ENCODE measurements at places on chromosomes 6 and 20.

- no peak for DNase-seq
Measured at GRCh38 chr20:42598581-42598980, 591.1 kb downstream of the PTPRT start.

- DNase-seq, result no peak
Measured at GRCh38 chr6:17107863-17108262, 6.0 kb downstream of the STMND1 start.

GRCh38 chr20:9912858-9913434, 74.1 kb upstream of the PAK5 start:
- DNase-seq, result peak; percentile 31

GRCh38 chr20:49845060-49845459, 32.4 kb downstream of the SLC9A8 start:
- no peak for DNase-seq

DNA sequence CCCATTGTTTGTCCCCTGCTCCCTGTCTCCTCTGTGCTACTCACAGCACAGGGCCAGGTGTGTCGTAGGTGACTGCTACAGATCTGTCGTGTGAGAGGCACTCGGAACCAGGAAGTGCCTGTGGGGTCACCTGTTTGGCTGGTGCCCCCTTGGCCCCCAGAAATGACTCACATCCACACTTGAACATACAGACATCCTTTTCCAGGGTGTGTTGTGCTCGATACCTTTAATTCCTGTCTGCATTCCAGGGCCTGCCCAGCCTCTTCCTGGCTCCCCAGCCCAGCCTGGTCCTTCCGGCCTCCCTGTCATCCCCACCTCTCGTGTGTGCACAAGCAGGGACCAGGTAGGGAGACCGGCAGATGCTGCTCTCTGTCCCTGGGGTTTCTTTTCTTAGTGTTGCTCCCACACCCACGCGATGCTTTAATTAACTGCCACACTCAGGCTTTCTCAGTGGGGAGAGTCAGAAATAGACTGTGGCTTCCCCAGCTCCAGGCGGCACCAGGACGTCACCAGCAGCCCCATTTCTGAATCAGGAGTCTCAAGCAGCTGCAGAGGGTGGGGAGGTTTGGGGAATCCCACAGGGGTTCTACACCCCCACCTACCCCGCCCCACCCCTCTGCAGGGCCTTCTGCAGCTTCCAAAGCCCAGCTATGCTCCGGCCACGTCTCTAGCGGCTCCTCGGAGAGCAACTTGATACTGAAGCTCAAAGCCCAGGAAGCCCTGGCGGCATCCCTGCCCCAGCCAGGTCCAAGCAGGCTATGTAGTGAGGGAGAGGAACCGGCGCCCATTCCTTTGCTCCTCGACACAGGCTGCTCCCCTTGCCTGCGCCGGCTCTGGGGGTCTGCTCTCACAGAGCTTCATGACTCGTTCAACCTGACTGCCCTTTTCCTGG, 102.2 kb downstream of the SYCP2 start:
- DNase-seq, result no peak

GRCh38 chr6:107807196-107807811, 16.8 kb downstream of the SCML4 start:
- no peak for DNase-seq

- no peak for DNase-seq
Measured at GRCh38 chr6:85403331-85404015, 46.4 kb upstream of the NT5E start.

- DNase-seq, result no peak
Measured at GRCh38 chr6:115896538-115897129, 164.1 kb downstream of the FRK start.

GRCh38 chr20:9503526-9504245, 10.7 kb upstream of the LAMP5 start:
- DNase-seq, result no peak

DNA sequence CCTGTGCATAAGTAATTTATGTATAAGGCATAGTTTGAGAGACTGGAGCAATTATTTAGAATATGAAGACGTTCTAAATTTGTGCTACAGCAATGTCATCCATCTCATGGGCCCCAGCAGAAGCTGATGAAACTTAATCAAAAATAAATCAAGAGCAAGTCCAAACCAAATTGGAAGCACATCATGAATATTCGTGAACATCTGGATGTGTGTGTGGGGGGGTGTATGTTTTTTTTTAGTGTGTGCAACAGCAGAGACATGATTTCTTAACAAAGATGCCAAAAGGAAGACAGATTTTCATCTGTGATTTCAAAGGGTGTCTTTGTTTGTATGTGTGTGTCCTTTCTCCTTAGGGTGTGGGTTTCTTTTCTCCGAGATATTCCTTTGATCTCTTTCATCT, 58.9 kb downstream of the SASH1 start:
- no peak for DNase-seq

GRCh38 chr6:112232845-112233256, 21.5 kb downstream of the LAMA4 start:
- no peak for DNase-seq

DNA sequence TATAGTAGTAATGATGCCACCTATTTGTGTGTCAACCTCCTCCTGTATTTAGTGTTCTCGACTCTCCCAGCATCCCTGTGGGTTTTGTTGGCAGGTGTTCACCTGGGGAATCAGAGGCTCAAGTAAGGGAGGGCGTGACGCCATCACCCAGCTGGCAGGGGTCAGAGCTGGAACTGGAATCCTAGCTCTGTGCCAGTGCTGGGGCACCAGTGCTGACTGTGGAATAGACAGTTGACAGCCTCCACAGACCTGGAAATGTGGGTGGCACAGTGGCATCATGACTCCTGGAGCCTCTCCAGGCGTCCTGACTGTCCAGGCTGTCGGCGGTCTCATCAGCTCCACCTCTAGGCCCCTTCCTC, 102.8 kb downstream of the SYCP2 start:
- DNase-seq, result no peak

GRCh38 chr6:89221971-89222711, 5.0 kb upstream of the GABRR1 start:
- no peak for DNase-seq

GRCh38 chr20:8602389-8603116, 466.3 kb upstream of the PLCB4 start:
- peak; percentile 11 for DNase-seq

DNA sequence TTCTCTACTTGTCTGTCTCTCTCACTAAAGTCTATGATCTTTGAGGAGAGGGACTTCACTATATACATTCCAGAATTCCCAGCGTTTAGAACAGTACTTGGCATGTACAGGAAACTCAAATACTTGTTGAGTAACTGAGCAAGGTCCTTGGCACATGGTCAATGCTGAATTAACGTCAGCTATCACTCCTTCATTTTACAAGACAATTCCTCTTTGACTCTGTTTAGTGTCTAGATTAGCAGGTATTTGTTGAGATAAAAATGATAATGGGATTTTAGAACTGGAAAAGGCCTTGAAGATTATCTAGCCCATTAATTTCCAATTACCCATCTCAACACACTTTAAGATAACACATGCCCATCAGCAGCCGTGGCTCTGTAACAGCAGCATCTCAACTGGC, 6.6 kb upstream of the GUCA1B start:
- no peak for DNase-seq

DNA sequence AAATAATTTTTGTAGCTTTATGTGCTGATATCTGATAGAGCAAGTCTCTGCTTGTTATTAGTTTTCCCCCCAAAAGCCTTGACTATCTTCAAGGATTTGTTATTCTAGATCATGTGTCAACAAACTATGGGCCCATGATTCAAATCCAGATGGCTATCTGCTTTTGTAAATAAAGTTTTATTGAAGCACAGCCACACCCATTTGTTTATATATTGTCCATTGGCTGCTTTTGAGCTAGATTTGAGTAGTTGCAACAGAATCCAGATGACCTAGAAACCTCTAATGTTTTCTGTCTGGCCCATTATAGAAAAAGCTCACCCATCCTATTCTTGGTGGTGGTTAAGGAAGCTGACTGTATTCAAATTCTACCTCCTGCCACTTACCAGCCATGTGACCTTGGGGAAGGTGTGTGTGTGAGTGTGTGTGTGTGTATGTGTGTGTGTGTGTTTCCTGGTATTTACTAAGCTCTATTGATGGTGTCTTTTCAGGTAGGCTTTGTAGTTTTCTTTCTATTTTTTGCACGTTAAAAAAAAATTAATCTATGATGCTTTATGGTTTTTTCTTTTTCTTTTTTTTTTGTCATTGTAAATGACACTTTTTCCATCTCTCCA, 1.3 kb upstream of the GTSF1L start:
- peak; percentile 76 for DNase-seq

DNA sequence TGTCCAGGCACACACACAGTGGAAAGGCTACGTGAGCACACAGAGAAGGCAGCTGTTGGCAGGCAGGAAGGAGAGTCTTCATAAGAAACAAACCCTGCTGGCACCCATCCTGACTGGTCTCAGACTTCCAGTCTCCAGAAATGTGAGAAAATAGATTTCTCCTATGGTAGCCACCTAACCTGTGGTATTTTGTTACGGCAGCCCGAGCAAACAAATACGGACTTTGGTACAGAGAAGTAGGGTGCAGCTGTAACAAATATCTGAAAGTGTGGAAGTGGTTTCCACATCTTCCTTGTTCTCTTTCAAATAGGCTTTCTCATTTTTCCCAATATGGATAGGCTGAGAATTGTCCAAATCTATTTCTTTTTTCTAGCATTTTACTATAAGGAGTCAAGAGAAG, 94.6 kb downstream of the ADGB start:
- no peak for DNase-seq

- DNase-seq, result no peak
Measured at GRCh38 chr20:59935457-59936185, 2.2 kb upstream of the SYCP2 start.

DNA sequence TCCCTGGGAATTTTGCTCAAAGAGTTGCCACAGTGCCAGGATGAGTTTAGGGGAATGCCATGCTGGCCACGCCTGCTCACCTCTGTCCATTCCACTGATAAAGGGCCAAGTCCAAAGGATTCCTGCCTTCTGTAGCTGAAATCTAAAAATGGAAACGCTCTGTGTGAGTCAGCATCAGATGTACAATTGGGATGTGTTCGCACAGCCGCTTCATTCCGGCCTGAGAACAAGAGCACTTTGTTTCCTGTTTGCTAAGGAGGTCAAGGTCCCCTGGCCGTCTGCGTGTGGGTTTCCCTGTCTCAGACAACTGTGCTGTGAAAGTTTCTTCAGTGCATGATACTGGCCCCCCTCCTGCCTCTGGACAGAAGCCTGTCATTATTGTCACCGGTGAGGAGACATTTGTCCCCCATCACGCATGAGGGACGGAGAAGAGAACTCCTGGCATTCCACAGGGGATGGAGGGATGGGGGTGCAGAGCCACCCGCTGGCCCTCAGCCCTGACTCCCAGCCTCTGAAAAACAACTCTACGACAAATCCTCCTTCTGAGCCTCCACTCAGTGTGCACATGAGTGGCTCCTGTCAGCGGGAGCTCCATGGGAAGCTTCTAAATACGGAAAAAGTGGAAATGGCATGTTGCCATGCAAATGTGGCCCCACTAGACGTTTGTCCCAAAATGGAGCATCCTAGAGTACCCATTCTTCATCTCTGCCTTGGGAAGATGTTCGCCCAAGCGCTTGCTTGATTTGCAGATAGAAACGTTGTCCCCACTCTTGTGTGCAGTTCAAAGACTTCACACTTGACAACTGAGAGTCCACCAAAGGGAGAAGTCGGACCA, 143.5 kb upstream of the AFDN start:
- no peak for DNase-seq

DNA sequence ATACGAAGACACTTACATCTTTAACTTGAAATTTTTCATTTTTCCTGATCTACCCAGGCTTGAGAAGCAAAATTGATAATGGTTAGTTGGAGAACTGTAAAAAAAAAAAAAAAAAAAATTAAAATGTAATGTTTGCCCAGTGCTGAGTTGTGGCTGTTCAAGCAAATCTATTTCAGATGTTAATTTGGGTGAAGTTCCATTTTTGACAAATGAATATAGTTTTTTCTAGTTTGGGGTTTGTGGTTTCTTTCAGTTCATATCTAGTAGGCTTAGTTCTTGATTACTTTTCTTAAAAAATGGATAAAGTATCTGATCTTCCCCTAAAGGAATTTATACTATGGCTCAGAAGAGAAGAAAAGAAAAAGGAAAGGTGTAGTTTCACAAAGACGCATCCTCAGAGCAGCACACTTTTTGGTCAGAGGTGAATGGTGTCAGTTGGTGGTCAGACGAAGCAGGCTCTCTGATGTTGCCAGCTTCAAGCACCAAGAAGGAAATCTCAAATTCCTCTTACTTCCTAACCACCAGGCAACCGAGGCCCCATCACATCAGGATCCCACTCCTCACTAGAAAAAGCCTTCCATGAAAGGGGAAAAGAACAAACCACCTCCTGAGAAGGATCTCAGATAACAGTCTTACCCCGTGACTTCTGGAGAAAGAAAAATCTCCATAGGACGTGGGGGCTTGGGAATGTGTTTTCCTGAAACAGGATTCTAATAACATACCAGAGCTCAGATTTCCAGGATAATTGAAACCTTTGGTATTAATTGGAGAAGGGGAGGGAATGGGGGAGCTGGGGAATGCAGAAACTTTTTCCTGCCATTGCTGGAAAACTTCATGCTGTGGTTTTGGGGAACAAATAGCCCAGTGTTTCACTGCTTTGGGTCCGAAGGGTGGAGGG, 396.2 kb downstream of the CD83 start:
- no peak for DNase-seq

GRCh38 chr6:160055813-160056212, 65.8 kb upstream of the SLC22A1 start:
- no peak for DNase-seq

GRCh38 chr20:25336561-25337422, 53.8 kb downstream of the ABHD12 start:
- no peak for DNase-seq

GRCh38 chr20:54649511-54649962, 174.1 kb downstream of the DOK5 start:
- DNase-seq, result peak; percentile 61

GRCh38 chr20:56400001-56400640, 7.7 kb downstream of the CSTF1 start:
- peak; percentile 42 for DNase-seq

GRCh38 chr6:3523271-3523670, 66.4 kb upstream of the SLC22A23 start:
- DNase-seq, result no peak

DNA sequence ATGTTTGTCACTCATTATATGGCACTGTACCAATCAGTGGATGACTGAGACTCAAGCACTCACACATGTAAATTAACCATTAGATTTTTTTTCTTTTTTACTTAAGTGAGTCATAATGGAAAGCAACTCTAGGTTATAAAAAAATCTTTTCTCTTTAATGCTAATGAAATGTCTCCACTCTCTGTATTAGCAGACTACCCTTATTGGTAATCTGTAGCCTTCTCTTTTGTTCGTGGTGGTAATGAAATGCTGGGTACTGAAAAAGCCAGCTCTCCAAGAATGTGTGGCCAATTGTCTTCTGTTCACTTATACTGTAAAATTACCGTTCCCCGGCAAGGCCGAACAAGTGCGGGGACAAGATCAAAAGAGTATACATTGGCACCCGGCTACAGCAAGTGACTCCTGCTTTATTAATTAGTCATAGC, 69.0 kb downstream of the AFG1L start:
- no peak for DNase-seq

GRCh38 chr6:168581236-168581635, 140.3 kb downstream of the SMOC2 start:
- DNase-seq, result no peak

- no peak for DNase-seq
Measured at GRCh38 chr20:15378151-15378550, 1040.7 kb upstream of the FLRT3 start.

All from CD8-positive, alpha-beta T cell (primary cell).